GM04504 (cell line): ENCODE measurements at places on chromosomes 5 and 9.
A peak's percentile ranks its signal among the peaks of the same experiment; 100 is the strongest.

- DNase-seq, result no peak
Measured at GRCh38 chr9:136538599-136539426, 7.0 kb downstream of the NOTCH1 start.

- no peak for DNase-seq
Measured at GRCh38 chr5:153655201-153655510, 164.7 kb downstream of the GRIA1 start.

- peak; percentile 93 for DNase-seq
Measured at GRCh38 chr5:158814521-158814920, 285.2 kb downstream of the EBF1 start.

DNA sequence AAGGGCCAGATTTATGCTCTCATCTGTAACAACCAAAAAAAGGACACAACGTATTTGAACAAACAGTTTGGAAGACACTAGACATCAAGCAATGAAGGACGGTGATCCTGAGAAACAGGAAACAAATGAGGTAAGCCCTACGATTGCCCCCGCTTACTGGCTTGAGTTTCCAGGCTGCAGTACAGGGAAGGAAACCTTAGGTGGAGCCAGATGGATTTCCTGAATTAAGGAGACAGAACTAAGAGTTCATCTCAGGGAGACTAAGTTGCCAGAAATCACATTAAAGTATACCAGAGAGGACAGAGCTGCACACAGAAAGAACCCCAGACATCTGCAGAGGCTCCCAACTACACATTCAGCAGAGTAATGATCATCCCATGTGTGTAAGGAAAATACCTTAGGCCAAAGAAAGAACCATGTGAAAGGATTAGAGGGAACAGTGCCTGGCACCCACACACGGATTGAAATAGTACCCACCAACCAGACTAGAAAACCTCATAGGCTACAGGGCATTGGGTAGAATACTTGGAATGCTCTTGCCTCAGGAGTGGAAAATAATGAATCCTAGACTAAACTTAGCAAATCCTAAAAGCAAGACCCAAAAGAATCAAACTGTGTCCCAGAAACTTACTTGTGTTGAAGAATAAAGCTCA, 99.3 kb upstream of the NIPBL start:
- peak; percentile 2 for DNase-seq

GRCh38 chr9:127316586-127317323, 52.2 kb downstream of the GARNL3 start:
- no peak for DNase-seq

DNA sequence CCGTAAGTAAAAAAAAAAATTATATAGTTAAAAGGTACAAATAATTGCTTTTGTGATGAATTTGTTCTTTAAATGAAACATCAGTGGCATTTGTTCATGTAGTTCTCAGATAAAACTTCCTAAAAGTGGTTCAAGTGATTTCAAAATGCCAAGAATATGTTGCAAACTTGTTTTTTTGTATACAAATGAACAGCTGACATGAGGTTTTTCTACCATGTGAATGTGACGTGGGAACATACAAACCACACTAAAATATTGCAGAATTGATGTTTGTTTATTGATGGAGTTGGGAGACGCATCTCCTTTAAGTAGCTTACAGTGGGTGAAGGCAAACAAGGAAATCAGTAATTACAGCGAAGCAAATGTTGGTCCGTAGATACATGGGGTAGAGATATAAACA, 16.9 kb downstream of the BASP1 start:
- no peak for DNase-seq

GRCh38 chr9:80964374-80964773, 725.0 kb downstream of the TLE1 start:
- DNase-seq, result no peak

GRCh38 chr5:28926422-28926821, 1888.0 kb upstream of the CDH9 start:
- no peak for DNase-seq

- no peak for DNase-seq
Measured at GRCh38 chr9:108708448-108708847, 147.3 kb downstream of the ACTL7B start.

- no peak for DNase-seq
Measured at GRCh38 chr9:23412046-23412445, 414.0 kb downstream of the ELAVL2 start.

GRCh38 chr5:58149345-58149744, 310.5 kb downstream of the PLK2 start:
- DNase-seq, result no peak

- peak; percentile 41 for DNase-seq
Measured at GRCh38 chr9:121954477-121955140, 138.5 kb downstream of the TTLL11 start.

GRCh38 chr5:119389288-119390030, 33.6 kb downstream of the TNFAIP8 start:
- DNase-seq, result no peak

DNA sequence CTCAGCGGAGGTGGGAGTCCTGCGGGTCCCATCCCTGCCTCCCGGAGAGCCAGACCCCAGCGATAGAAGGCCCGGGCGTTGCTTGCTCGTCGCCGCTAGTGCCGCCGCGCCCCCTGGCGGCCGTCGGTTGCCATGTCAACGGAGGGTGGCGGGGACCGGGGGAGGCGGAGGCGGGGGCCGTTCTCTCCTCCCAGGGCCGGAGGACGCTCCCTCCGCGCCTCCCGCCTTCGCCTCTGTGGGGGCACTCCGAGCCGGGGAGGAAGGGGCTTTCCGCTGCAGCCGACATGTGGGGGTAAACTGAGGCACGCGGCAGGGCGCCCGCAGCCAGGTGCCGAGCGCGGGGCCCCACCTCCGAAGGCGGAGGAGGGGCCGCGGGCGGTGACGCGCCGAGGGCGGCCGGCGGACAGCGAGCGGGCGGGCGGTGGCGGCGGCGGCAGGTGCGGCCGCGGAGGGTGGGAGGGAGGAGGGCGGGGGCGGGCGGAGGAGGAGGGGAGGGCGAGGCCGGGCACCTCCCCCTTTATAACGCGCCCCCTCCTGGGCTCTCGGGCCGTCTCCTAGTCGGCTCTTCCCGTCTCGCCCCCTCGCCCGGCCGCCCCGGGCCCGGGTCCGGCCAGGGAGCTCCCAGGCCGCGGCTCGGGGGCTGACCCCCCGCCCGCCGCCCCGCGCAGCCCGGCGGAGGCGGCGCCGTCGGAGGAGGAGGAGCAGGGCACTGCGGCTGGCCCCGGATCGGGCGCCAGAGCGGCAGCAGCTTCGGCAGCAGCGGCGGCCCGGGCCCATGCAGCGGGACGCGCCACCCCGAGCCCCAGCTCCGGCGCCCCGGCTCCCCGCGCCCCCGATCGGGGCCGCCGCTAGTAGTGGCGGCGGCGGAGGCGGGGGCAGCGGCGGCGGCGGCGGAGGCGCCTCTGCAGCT, 556 bp upstream of the CDK9 start:
- DNase-seq, result peak; percentile 51

- DNase-seq, result no peak
Measured at GRCh38 chr5:43298443-43298842, 14.8 kb downstream of the HMGCS1 start.

DNA sequence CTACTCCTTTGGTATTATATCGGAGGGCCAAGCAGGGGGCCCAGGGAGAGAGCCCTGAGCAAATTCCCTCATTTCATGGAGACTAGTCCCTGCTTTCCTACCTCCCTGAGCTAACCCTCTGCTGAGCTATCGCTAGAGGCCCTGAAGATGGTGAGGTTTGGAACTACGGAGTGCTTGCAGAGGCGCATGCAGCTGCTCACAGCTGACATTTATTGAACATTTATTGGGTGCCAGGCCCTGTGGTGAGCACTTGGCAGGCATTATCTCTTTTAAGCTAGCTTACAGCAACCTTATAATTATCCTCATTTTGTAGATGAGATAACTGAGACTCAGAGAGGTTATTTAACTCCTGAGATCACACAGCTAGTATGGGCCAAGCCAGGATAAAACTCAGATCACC, 9.8 kb downstream of the FAT2 start:
- no peak for DNase-seq
